ENCODE measurements at places on chromosomes 6 and 20.
A peak's percentile ranks its signal among the peaks of the same experiment; 100 is the strongest.

GRCh38 chr6:31366693-31367470 lies 9.9 kb upstream of the HLA-B start:
- peak; percentile 47 for DNase-seq

GRCh38 chr6:113920663-113921267 lies 50.2 kb downstream of the HDAC2 start:
- no peak for DNase-seq

GRCh38 chr20:2005831-2006426 lies 12.1 kb upstream of the PDYN start:
- peak; percentile 4 for DNase-seq

GRCh38 chr20:17381724-17382123 lies 149.5 kb downstream of the BFSP1 start:
- DNase-seq: no peak

DNA sequence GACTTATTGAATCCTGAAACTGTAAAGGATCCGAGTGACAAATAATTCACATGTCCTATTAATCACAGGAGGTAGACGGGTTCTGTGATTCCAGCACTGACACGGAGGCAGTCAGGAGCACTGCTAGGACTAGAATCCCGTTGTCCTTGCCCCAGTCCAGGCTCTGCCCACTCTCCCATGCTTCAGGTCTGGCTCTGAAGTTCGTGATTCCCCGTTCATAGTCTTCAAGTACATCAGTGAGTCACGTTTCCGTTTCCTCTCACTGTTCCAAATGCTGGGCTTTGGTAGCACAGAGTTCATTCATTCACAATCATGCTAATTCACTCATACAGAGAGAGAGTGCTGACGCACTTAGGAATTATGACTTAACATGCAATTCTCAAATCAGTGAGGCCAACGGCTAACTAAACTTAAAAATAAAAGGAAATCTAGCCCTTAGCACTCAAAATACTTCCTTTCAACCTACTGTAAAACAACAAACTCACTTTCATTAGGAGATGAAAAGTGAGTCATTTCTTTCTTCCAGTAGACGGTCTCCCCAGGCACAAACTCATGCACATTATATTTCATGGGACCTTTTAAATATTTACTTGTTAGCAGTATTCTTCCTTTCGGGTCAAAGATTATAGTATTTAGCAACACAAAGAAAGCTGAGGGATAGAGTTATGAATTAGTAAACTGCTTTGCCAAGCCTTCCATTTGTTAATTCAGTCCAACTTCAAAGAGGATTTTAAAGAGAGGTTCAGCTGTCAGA lies 94.0 kb upstream of the NHSL1 start:
- peak; percentile 75 for DNase-seq

DNA sequence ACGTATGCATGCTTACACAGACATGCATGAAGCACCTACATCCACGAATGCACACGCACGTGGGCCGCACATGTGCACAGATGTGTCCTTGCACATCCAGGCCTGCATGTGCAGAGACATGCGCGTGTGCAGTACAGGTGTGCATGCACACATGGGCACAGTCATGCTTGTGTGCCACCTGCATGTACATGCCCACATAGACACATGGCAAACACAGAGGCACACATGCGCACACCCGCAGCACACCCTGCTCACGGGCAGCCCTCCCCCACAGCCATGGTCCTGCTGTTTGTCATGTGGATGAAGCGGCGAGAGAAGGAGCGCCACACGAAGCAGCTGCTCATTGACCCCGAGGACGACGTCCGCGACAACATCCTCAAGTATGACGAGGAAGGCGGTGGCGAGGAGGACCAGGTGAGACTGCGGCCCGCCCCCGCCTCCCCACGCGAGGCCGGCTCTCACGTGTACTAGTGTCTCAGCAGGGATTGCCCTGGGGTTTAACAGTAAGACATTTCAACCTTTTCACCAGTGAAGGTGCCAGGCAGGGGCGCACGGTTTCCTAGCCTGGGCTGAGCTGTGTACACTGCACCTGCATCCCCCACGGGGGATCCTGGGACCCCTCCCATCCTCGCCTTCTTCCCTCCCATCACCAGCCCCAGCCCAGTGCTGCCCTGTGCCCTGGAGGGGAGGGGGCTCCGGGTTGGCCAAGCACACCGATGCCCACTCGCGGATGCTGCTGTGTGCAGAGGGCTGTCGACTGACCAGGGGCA lies 132.8 kb downstream of the TAF4 start:
- no peak for DNase-seq

DNA sequence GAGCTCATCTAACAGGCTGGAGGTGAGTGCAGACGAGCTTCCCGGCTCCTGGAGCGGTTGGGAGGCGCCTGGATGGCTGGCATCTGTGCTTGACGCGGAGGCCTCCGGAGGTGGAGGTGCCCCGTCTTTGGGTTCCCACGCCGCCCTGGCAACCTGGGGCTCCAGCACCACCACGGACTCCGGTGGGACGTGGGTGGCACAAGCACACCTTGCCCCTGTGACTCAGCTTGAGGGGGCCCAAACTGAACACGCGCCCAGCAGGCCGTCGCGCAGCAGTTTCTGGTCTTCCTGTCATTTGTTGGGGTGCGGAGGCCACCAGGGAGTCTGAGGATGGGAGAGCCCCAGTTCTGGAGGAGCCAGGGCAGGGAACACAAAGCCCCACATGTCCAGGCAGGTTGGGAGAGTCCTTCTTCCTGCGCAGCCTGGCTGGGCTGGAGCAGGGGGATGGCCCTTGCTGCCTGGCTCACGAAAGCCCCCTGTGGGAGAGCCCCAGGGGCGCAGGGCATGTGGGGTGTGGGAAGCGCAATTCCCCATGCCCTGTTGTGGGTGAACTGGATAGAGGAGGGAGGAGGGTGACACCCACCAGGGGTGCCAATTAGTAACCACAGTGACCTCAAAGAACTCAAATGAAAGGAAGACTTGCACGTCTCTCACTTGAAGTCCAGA lies 1378.6 kb upstream of the DEFB115 start:
- DNase-seq: no peak

DNA sequence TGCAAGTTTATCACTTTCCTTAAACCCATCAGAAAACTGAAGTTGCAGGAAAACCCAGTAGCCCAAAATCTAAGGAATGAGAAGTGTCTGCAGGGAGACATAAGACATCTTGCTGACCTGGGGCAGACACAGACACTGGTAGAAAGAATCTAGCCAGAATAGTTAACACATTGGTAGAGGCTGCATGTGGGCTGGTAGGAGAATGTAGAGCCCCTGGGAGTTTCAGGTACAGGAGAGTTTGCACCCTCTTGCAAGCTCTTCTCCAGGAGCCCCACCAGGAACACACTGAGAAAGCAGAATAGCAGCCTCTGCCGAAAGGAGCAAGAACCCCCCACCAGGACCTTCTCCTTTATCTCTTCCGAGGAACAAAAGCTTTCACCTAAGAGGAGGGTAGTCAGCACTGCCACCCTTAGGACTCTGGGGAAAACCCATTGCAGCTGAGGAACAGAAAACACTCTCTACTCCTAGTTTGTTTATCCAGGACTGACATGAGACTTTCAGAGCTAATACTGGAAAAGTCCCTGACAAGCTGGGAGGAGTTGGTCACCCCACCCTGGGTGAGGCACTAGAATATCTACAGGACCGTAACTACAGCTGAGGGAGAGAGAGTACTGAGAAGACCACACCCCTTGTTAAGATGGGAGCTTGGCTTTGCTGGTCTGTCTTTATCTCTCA lies 10.5 kb upstream of the OGFRL1 start:
- no peak for DNase-seq

DNA sequence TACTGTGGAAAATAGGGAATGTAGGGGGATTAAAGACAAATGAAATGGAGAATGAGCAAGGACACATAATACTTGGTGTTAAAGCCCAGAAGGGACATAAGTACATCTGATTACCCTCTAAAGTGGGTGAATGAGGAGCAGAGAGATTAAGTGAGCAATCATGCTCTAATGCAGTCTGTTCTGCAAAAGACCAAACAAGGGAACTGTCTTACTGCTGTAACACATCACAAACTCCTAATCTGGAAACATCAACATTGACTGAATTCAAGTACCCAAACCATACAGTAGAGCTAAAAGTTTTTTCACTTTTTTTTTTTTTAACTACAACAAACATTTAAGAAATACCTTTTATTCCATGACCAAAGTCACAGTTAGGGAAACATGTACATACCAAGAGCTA lies 19.3 kb upstream of the SLC17A4 start:
- DNase-seq: no peak

Measured in kidney epithelial cell (primary cell).